ENCODE measurements at places on chromosomes 13 and 19.
A peak's percentile ranks its signal among the peaks of the same experiment; 100 is the strongest.

- no peak for DNase-seq
These were observed 5.6 kb upstream of the ZNF607 start for GRCh38 chr19:37725181-37725580.

DNA sequence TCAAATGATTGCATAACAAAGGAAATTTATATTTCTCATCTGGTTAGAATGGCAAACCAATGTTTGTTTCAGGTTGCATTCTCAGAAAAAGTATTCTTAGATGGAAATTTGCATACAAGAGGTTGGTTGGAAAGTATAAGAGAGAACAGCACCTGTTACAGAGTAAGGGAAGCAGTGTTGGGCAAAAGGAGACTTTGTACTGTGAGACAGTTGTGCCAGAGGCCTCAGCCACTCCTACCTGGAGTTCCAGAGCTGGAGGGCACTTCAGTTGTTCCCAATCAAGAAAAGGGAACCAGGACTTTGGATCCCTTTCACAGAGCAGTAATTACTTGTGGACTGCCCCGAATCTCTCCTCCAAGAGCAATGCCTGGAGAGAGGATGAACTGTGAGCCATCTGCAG is 81.8 kb downstream of the SPRY2 start:
- no peak for DNase-seq

DNA sequence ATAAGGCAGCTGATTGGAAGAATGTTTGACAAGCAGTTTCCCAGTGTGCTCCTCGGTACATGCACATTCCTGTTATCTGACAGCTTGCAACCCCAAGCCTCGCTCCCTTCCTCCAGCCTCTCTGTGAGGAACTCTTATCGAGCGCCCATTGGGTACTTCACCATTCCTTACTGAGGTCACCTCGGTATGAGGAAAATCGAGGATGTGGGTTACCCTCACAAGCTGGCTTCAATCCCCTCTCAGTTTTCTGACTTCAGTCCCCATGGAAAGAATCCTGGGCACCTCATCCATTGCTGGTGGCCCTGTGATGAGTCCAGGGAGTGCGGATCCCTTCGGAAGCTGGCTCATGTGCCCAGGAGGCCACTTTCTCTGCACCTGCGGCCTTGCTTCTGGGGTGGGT is 17.3 kb downstream of the TEX29 start:
- no peak for DNase-seq

DNA sequence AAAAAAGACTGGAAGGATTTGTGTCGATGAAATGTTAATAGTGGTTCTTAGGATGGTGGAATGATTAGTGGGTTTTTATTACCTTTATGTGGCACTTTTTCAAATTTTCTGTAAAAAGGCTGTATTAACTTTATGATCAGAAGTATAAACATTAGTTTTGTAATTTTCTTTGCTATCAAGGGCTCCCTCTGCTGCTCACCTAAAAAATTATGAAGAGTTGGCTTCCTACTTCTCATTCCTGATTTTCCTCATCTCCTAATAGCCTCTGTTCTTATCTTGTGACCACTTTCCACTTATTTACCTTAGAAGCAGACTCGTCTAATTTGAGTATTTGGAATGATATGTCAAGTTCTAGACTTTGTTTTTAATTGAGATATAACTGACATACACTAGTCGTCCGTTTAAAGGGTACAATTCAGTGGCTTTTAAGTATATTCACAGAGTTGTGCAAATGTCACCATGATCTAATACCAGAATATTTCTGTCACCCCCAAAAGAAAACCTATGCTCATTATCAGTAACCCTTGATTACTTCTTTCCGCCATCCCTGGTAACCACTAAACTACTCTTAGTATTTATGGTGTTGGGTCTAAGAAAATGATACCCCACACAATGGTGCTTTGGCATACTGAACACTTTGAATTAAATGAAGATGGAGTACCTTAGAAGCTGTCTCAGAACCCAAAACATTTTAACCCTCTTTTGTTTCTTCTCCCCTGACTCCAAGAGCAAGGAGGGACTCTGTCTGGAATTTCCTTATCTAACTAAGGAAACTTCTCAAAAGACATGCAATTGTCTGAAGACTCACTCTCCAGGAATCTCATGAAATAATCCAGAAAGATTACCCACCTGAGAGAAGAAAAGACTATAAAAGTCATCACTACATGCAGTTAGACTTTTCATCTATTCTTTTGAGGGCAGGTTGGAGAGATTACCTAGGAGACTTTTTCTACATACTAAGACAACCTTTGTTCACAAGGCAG is 311.3 kb downstream of the DLEU7 start:
- peak; percentile 37 for DNase-seq

DNA sequence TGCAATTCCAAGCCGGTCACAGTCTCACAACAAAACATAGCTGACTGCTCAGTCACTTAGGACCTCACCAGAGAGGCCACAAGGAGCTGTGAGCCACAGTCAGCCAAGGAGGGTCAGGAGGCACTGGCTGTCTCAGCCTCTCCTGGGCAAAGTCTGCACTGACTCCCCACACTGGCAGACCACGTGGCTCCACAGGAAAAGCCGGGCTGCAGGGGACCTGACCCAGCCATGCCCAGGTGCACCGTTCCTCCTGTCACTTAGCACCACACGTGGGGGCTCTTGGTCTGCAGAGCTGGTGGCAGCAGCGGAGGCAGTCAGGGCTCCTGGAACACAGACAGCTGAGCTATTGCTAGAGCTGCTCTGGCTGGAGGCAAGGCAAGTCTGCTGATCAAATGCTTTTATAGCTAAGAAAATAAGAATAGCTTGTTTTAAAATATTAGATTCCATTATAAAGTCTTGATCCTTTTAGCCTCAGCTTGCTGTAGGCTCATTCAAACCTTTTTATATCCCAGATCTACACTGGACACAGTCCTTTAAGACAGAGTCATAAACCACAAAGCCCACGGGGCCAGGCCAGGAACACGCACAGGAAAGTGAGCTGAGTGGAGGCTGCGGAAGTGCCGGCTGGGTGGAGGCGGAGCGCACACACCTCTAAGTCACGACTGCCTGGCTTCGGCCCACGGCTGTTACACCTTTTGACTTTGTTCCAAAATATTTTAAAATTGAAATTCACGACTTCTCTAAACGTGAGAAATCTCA is 744.1 kb downstream of the UQCRFS1 start:
- peak; percentile 53 for DNase-seq

GRCh38 chr19:42132851-42133528 is 744 bp upstream of the POU2F2 start:
- peak; percentile 87 for DNase-seq

- DNase-seq: no peak
These were observed 177.0 kb upstream of the SLITRK6 start for GRCh38 chr13:85976242-85976641.

- peak; percentile 74 for DNase-seq
These were observed 2.2 kb downstream of the ANKRD10 start for GRCh38 chr13:110912651-110913051.

DNA sequence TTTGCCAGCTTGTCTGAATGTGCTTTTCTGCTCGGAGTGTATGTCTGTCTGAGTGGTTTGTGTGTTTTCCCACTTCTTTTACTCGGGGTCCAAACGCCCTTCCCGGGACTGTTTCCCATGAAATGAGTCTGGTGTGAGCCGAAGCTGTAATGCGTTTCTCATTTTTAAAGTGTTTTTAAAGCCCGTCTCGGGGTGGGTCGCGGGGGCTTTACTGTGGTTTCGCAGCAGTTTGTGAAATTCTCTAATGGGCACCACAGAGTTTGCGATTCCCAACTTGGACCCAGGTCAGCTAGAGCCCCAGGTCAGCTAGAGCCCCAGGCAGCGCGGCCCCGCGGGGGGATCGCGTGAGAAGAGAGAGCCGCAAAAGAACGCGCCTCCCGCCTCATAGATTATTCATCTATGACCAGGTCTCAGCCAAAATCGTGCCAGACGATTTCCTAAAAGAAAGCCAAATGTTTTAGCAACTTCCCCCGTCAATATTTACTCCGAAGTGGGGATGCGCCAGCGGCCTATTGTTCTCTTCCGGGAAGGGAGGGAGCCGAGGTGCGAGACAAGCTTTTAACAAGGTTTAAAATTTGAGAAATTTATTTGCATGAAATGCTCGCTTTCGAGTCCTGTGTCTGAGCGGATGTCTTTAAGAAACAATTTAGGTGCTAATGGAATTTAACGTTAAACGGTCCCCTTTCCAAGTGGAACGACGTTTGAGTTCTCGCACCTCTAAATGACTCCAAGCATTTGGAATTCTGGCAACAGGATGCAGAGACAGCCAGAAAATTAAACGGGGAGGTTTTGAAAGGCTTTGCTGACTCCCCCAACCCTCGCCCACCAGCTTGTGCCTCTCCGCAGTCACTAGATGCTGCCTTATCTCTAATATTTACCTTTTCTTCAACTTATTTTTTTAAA is 2.2 kb downstream of the ZIC2 start:
- DNase-seq: no peak

GRCh38 chr13:54433493-54434206 is 1405.0 kb downstream of the OLFM4 start:
- no peak for DNase-seq

- DNase-seq: no peak
These were observed 14.9 kb upstream of the FEM1A start for GRCh38 chr19:4776436-4777211.

DNA sequence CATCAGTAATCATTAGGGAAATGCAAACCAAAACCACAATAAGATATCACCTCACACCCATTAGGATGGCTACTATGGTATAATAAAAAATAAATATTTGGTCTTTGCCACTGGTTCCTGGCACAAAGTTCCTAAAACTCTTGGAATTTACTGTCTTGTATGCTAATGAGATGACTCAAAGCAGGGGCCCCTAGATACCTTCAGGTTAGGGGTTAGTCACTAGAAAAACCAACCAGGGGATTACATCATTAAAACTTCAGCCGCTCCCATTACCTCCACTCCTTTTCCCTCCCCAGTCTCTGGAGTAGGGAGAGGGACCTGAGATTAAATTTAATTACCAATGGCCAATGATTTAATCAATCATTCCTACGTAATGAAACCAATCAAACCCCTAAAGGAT is 49.6 kb downstream of the THSD1 start:
- no peak for DNase-seq

DNA sequence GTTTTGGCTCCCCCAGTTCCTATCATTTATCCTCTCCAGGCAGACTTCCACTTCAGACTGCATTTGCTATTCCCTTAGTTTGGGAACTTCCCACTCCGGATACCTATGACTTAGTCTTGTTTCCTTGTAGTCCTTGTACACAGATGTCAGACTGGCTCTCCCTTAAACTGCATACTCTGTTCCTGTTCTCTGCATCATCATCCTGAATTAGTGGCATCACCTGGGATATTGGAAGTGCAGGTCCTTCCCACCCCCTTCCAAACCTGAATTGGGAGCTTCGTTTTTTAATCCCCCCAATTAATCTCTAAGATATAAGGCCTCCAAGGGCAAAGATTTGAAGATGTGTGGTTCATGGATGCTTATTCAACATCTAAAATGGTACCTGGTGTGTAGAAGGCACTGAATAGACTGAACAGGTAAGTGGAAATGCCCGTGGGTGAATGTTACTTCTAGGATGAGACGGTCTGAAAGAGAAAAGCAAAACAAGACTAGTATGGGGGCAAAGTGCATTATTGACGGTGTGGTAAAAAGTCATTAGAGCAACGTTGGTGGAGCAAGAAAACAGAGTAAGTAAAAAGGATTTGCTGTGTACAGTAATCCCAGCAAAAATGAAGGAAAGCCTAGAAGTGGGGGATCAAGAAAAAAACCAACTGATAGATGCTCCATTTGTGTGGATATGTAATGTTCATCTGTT is 9.6 kb downstream of the MIR17HG start:
- no peak for DNase-seq

DNA sequence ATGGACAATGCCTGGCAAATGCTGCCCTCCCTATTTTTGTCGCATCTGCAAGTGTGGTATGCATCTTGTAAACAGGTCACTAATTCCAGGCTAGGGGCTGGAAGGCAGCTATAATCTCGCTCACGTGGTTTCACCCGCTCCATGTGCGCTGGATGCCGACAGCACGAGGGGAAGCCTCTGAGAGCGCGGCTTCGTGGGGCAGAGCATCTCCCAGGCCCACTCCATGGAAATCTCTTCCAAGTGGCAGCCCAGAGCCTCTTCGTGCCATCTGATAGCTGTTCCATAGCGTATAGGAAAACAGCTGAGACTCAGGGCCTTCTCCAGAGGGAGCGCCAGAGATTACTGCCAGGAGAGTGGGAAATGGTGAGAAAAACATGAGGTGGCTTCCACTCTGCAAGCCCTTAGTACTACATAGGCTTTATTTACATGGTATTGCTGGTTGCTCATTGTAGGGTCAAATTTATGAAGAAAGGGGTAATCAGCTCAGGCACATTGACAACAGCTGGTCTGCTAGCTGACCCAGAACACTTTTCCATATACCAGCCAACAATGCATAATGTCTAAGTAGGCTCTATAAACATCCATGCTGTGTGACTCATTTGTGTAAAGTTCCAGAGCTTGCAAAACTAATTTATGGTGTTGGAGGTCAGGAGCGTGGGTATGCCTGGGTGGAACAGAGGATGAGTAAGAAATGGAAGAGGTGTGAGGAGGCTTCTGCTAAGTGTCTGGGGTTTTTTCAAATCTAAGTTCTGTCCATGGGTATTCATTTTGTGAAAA is 165.2 kb downstream of the SHISA2 start:
- peak; percentile 44 for DNase-seq

DNA sequence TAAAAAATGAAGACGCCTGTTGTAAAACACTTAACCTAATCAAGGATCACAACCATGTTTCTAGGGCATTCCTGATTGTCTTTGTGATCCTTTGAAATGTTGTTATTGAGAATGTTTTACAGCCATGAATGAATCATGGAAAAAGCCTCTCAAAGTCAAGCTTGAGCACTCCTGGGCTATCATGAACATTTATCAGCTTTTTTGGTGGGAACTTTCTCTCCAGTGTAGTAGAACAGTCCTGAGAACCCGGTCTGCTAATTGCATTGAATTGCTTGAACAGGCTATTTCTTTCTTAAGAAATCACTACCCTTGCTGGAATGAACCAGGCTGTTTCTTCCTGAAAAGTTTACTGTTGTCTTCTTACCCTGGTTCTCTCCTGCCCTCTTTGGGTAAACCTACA is 516.5 kb downstream of the FGF9 start:
- no peak for DNase-seq

DNA sequence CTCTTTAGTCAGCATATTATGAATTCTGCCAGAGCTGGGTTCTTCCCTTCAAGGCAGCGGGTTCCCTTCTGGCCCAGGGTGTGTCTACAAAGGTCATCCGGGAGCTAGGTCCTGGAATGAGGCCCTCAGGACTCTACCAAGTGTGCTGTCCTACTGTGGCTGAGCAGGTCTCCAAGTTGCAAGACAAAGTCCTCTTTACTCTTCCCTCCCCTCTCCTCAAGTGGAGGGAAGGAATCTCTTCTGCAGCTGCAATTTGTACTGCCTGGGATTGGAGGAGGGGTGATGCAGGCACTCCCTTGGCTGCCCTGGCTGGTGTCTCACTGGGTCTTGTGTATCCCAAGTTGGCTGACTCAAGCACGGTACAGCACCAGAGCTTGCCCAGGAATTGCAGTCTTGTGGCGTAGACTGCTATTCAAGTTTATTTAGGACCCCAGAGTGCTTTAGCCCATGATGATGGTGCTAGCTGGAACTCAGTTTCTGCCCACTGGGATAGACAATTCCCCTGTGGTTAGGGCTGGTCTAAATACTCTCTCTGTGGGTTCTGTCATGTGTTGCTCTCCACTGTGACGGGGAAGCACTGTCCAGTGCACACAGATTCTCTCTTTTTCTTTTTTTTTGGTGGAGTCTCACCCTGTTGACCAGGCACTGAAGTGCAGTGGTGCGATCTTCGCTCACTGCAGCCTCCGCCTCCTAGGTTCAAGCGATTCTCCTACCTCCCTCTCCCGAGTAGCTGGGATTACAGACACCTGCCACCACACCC is 28.5 kb downstream of the RFC3 start:
- DNase-seq: no peak

Data from suppressor macrophage (primary cell).